ENCODE measurements at places on chromosomes 6 and 20.

DNA sequence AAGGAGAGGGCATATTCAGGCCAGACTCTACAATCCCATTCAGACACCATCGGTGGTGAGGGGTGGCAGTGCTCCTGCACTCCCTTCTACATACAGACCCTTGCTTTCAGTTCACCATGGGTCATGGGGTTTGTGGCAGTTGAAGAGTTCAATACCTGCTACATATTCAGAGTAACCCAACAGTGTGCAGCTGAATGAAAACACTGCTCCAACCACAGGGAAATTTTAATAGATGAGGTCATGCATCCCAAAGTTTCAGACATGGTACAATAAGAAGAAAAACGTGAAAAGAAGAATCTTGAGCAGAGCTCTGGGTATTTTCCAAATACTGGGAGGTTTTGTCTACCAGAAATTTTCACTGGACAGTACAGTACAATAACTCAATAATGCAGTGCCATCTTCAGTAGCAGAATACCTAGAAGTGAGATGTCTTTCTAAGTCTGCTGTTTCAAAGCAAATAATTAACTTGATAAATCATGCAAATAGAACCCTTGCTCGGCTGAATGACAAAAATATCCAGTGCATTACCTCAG, 162.1 kb downstream of the PTPRK start:
- no peak for DNase-seq

DNA sequence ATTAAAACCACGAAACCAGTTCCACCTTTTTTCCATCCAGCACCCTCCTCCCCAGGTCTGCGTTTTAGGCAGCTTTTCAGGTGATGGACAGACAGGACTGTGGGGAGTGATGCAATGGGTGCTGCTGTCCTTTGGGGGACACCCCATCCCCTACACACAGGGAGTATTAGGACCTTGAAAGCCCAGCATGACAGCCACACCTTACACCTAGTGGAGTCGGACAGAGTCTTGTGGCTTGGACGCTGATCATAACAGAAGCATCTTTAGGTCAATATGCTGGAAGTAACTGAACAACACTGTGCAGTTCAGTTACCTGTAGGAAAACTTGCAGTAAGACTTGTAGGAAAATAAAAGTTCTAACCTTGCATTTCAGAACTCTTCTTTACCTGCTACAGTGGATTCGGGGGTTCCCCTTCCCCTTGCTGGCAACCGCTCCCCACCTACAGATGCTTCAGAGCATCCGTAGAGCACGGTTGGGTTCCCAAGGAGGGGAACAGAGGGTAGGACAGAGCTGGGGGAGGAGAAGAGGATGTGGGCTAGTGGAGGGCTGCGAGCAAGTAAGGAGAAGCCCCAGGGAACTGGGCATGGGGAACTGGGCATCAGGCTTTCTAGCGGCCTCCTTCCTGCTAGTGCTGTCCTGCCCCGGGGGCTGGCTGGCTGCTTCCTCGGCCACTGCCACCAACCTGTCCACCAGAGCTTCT, 31.7 kb downstream of the PLEKHG1 start:
- peak; percentile 62 for DNase-seq

GRCh38 chr6:157541618-157542413, 160.8 kb downstream of the ZDHHC14 start:
- peak; percentile 43 for DNase-seq

GRCh38 chr6:45896783-45897441, 118.7 kb downstream of the CLIC5 start:
- DNase-seq = no peak

GRCh38 chr20:56540415-56540814, 7.4 kb downstream of the FAM209B start:
- no peak for DNase-seq

- DNase-seq = no peak
These were observed 19.1 kb downstream of the NKX2-4 start for GRCh38 chr20:21378259-21378658.

GRCh38 chr6:15561447-15562199, 101.2 kb downstream of the DTNBP1 start:
- no peak for DNase-seq

- no peak for DNase-seq
These were observed 17.1 kb downstream of the METTL24 start for GRCh38 chr6:110341067-110341466.

- no peak for DNase-seq
These were observed 516.1 kb upstream of the MAN1A1 start for GRCh38 chr6:119865466-119866350.

- DNase-seq = peak; percentile 87
These were observed 38.9 kb downstream of the OR2B2 start for GRCh38 chr6:27873021-27873940.

All from activated CD8-positive, alpha-beta memory T cell treated with anti-CD3 and anti-CD28 coated beads for 24 hours (primary cell).